ENCODE measurements at places on chromosomes 12 and 14. TPM values are rescaled to one million over a fixed set of nuclear protein-coding genes. Genes with fewer than 3 reads are reported as not detected.

DNA sequence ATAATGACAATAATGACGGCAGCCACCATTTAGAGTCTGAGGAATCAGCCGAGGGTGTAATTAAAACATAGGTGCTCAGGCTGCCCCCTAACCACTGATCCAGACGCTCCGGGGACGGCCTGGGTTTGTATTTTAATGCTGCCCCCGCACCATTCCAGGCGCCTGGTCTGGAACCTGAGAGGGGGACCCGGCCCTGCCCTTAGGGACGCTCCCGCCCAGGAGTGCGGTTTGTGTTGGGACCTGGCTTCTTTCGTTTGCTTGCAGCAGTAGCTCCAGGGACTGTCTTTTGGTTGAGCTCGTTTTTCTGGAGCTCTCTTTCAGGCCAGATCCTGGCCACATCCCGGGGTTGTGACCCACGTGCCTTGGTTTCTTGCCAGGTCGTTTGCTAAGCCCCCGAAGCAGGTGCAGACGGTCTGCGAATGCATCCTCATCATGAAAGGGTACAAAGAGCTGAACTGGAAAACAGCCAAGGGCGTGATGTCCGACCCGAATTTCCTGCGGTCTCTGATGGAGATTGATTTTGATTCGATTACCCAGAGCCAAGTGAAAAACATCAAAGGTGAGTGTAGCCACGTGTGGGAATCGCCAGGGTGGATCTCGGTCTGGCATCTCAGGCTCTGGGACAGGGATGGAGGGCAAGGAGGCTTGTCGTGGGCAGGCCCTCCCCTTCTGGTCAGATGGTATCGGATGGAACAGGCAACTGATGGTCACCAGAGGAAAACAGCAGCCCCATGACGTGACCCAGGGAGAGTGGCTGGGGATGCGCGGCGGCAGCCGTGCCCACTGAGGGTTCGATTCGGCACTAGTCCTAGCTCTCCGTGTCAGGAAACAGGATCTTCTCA lies 63.5 kb downstream of the CCDC92 start:
- DNase-seq: no peak

Gene CLEC4D
- total RNA-seq: not detected

Gene CISTR
- total RNA-seq: not detected

Gene TSPAN8
- 0.33 TPM for total RNA-seq

- DNase-seq: no peak
Observed at GRCh38 chr12:75943730-75944096, 87.9 kb downstream of the PHLDA1 start.

DNA sequence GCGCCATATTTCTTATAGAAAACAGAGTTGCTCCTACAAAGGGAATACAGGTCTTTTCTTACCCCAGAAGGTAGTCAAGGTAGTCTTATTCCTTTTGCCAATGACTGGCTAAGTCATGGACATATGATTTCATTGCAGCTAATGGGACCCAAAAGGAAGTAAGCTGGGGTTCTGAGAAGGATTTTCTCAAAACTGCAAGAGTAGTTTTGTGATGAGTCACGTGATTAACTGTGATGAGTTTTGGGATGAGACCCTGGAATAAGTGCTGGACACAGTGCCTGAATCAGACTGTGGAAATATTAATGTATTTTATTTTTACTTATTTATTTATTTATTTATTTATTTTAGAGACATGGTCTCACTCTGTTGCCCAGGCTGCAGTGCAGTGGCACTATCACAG lies 13.4 kb upstream of the NIN start:
- DNase-seq: no peak

DNA sequence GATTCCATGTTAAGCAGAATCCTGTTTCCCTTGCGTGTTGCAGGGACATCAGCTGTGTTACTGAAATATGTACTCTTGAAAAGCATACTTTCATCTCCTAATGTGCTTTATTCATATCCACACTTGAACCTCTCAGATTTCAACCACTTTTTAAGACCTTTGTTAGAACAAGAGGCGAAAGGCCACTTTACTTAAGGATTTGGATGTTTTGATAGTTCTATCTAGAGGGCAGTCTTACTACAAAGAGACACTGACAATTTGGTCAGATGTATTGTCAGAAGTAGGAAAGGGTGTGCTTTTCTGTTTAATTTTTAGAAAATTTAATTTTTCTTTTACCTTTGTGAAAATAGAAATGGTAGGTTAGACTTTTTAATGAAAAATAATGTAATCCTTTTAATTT lies 267.9 kb downstream of the TMTC2 start:
- no peak for DNase-seq

- DNase-seq: no peak
Observed at GRCh38 chr14:64695071-64695470, 9.2 kb upstream of the PLEKHG3 start.

Gene VDR
- 0.38 TPM for total RNA-seq

- no peak for DNase-seq
Observed at GRCh38 chr14:100328495-100329163, 5.5 kb downstream of the SLC25A47 start.

- no peak for DNase-seq
Observed at GRCh38 chr14:54102051-54102456, 145.4 kb upstream of the BMP4 start.

- no peak for DNase-seq
Observed at GRCh38 chr12:73225371-73225937, 953.3 kb downstream of the TRHDE start.

DNA sequence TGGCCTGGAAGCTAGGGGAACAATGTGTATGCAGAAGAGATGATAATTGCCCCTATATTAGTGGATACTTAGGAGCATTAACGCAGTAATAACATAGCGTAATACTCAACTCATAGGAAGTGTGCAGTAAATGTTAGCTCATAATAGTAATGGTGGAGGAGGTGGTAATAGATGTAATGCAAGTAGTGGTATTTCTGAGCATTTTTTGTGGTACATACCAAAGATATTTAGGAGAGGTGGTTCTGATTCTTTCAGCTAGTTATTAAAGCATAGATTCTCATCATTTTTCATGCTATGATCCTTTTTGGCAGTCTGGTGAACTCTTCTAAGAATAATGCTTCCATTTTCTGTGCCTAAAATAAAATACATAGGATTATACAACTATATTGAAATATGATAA lies 233.1 kb downstream of the PTPRO start:
- no peak for DNase-seq

DNA sequence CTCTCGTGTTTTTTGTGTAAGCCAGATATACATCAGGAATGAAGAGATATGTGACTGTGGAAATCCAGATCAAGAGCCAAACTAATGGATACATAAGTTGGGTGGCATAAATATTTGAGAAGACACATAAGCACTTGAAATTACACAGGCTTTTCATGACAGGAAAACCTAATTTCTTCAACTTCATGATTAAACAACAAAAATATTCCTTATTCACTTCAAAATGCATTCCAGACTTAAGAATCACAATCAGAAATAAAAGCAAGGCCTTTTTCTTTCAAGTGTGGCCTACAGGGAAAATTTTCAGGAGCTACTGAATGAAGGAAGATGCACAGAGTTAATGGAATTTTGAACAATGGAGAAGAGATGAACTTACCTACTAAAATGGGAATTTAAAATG lies 515.6 kb downstream of the FOXG1 start:
- DNase-seq: no peak

- DNase-seq: no peak
Observed at GRCh38 chr14:35355981-35356841, 48.3 kb downstream of the NFKBIA start.

GRCh38 chr12:101671157-101671791 lies 26.2 kb upstream of the CHPT1 start:
- DNase-seq: no peak

DNA sequence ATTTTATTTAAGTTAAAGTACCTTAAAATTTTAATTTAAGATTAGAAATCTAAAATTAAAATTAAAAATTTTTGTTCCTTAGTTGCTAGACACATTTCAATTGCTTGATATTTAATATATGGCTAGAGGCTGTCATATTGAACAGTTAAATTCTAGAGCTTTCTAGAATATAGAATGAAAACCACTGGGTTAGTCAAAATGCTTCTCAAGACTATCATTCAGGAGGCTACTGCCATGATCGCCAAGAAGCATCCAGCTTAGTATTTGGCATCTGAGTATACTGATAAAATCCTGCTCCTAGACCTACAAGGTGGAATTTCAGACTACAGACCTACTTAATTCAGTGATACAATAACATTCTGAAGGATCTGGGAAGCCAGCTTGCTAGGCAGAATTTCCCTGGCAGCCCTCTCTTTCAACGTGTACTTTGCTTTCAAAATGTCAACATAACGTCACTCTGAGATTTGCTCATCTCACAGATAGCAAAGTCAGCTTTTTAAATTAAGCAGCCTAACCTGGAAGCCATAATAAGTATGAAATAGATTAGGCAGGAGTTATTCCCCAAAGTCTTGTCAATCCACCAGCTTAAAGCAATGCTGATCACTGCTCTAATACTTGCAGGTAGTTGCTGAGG lies 525.8 kb downstream of the FSCB start:
- DNase-seq: no peak

- peak; percentile 71 for DNase-seq
Observed at GRCh38 chr12:75208856-75209811, 505 bp downstream of the KCNC2 start.

DNA sequence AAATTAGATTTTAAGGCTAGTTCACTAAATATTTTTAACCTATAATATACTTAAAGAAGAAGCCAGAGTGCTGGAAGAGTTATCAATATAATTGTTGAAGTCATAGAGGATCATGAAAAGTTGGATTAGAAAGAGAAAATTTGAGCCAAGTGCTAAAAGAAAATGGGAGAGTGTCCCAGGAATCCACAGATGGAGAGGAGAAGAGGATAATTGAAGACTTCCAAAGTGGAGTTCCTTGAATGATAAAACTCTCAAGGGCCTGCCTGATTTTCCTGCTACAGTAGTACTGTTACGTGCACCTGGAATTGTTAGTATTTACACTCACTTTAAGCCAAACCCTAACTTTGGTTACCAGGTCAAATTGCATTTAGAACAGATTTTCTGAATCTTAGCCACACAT lies 113.2 kb downstream of the MSRB3 start:
- no peak for DNase-seq

GRCh38 chr12:92595663-92596062 lies 107.1 kb upstream of the PLEKHG7 start:
- DNase-seq: no peak

- no peak for DNase-seq
Observed at GRCh38 chr14:97036086-97036852, 239.1 kb downstream of the VRK1 start.

Gene CLEC1A
- total RNA-seq: not detected

GRCh38 chr12:14612898-14613445 lies 45.3 kb upstream of the PLBD1 start:
- no peak for DNase-seq

GRCh38 chr14:50796390-50796789 lies 34.6 kb downstream of the NIN start:
- no peak for DNase-seq

Gene TSPAN11
- 17.5 TPM for total RNA-seq

GRCh38 chr14:55294603-55295002 lies 23.4 kb downstream of the FBXO34 start:
- no peak for DNase-seq

Gene TMPRSS12
- not detected for total RNA-seq

DNA sequence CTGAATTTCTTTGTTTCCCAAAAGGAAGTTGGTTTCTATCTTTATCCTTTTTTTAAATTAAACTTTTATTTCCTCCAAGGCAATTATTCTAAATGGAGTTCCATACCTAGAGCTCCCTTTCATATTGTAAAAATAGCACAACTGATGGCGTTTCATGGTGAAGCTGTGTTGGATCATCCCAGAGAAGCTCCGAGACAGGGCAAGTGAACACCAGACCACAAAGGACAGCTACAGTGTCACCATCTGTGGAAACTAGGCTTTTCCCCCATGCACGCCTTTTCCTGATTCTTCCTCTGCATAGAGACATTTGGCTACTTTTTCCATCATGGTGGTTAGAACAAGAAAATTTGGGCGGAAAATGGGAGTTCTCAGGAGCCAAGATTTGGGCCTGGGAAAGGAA lies 12.7 kb downstream of the TPCN1 start:
- no peak for DNase-seq

GRCh38 chr12:107092669-107093416 lies 506 bp downstream of the CRY1 start:
- DNase-seq: peak; percentile 25

DNA sequence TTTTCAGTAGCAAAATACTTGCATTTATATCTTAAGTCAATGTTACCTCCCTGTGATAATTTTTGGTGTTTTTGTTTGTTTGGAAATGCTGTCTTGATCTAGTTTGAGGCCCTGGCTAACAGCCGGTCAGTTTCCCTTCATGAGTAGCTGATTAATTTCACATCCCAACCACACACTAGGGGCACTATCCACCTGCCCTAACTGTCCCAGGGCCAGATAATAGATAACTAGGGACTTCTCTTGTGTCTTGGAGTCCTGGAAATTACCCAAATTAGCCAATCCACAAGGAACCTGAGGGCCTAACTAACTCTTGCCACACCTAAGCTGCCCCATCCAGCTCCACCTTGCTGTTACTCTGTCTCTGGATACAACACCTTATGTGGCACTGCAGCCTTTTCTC lies 399.9 kb downstream of the FOXG1 start:
- no peak for DNase-seq

GRCh38 chr14:53409969-53410368 lies 256.8 kb upstream of the DDHD1 start:
- no peak for DNase-seq

Gene P2RX2
- total RNA-seq: 0.19 TPM

DNA sequence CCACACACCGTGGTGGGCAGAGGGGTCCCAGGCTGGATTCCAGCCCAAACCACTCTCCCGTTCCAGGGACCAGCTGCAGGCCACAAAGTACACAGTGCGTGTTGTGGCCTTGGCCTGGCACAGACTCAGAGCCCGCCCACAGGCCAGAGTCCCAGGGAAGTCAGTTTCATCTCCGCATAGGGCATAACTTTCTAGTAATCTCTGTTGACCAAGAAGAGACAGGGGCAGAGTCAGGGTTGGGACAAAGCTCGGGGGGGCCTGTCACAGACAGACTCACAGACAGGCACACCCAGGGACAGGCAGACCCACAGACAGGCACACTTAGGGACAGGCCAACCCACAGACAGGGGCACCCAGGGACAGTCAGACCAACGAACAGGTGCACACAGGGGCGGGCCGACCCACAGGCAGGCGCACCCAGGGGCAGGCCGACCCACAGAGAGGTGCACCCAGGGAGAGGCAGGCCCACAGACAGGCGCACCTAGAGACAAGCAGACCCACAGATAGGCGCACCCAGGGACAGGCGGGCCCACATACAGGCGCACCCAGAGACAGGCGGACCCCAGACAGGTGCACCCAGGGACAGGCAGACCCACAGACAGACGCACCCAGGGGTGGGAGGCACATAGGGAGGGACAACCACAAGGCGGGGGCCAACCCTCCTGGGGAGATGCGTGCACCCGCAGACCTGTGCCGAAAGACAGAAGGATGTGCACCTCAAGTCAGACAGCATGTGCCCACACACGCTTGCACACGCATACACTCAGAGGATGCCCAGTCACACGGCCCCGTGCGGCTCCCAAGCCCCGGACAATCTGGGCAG lies 323.3 kb upstream of the RTL1 start:
- DNase-seq: no peak

GRCh38 chr14:52923902-52924575 lies 26.8 kb downstream of the FERMT2 start:
- DNase-seq: no peak
